ENCODE measurements at places on chromosomes 3 and 15.

GRCh38 chr15:98266295-98266694 lies 305.8 kb downstream of the ARRDC4 start:
- no peak for DNase-seq

DNA sequence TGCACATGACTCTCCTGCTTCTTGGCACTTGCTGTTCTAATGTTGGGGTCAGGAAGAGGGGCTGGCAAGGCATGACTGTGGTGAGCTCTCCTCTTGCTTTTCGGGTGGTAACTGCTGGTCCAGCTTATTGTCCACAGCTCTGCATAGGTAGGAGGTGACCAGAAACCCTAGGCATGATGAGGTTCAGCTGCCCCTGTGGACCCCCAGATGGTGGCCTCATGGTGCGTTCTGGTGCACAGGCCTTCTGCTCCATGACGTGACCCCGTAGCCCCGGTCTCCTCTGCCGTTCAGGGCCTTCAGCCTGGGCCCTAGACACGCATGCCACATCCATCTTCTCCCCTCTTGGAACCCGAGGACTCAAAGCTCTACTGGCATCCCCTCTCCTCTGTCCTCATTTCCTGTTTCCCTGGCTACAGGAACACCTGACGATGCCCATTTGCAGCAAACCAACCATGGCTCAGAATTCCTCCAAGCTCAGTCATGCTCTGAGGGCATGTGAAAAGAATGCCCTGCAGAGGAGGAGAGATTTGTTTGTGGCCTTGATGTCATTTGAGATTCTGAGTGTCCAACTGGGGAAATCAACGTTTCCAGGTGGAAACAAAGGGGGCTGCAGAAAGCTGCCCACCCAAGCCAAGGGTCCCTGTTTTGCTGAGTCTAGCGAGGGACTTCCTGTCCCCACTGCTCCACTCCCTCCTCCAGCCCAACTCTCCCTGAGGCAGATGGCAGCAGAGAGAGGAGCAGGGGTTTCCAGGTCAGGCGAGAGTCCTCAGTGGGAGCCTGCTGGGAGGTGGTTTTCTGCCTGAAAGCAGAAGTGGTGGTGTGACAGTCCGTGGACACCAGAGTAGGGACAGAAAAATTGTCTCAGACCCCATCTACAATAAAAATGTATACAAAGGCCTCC lies 198.7 kb upstream of the LYSMD4 start:
- no peak for DNase-seq

DNA sequence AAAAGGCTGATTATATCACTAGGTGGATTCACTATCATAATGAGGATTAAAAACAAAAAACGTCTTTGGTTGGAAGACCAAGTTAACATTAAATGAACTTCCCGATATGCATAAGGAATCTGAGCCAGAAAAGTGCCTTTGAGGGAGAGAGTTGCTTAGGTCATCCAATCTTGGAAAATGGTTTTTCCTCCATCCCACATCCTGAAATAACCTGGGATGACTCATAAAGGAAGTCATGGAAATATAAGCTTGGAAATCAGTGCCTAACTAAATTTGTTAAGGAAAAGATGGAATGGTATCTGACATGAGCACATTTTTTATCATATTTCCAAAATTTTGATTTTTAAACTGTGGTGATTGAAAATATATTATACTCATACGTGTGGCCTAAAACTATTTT lies 66.0 kb downstream of the KBTBD8 start:
- DNase-seq, result no peak

- no peak for DNase-seq
Measured at GRCh38 chr3:4234889-4235288, 68.3 kb upstream of the SETMAR start.

GRCh38 chr15:85611361-85611760 lies 183.4 kb downstream of the KLHL25 start:
- no peak for DNase-seq

DNA sequence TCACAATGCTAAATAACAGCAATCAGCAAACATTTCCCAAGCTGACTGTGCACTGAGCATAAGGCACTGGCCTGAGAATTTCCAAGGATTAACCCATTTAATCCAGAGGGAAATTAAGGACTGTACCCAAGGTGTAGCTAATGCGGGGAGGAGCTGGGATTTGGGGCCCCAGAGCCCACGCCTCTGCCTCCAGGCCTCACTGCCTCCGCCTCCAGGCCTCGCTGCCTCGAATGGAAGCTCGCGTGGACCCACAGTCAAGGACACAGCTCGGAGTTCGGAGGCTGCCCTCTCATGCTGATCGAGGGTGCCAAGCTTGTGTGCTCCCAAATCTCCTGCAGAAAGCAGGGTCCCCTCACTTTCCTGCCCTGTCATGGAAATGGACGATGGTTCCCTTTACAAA lies 76.5 kb upstream of the SNRPA1 start:
- DNase-seq, result no peak

DNA sequence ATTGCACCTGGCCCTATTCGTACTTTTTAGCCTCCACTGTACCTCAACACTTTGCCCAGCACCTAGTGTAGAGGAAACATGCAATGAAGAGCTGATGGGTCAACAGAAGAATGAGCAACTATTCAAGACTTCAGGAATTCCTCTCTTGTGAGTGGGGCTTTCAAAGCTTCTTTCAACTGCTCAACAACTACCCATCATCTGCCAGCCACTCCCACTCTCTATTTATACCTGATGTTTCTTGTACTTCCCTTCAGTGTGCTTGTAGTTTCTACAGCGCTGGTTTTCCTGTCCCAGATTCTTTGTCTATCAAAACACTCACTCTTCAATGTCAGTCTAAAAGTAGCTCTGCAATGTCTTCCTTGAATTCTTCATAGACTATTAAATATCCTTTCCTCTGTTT lies 168.3 kb upstream of the LPP start:
- no peak for DNase-seq

- DNase-seq, result no peak
Measured at GRCh38 chr15:57957113-57957512, 108.4 kb downstream of the ALDH1A2 start.

- DNase-seq, result no peak
Measured at GRCh38 chr3:16334909-16335308, 69.9 kb downstream of the OXNAD1 start.

GRCh38 chr3:176861137-176861536 lies 336.1 kb downstream of the TBL1XR1 start:
- DNase-seq, result no peak

DNA sequence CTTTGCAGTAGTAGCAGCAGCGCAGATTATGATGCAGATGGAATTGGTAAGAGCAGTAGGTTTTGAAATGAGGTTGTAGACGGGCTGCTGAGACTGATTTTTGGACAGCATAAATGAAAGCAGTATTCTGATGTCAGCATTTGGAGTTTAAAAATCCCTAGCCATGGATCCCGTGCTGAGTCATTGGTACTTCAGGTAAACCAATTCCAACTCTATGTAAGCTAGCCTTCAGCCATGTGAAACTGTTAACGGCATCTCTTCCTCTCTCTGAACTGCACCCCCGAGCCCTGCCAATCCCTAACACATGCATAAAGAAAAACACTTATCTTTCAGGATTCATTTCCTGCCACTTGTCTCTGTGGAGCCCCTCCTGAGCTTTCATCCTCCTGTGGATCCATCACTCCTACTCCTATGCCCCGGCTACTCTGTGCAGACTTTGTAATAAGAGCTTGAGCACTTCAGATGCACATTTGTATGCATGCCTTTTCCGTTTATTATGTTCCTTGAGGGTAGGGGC lies 119.0 kb downstream of the AKAP13 start:
- DNase-seq, result no peak

GRCh38 chr15:63070681-63071129 lies 28.2 kb downstream of the TPM1 start:
- DNase-seq, result no peak

DNA sequence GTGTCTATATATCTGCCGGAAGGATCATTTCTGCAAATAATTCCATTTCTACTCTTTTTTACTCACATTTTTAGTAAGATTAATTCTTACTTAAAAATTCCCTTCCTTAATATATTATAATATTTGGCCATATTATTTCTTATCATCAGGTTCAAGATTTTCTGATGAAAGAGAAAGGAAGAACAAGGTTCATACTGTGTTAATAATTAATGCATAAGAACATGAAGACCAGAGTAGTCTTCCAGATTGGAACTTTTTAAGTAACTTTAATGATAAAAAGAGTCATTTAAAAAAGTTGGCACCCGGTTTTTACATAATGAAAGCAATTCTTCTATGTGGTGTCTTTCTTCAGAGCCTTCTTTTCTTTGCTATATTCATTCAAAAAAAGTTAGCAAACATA lies 590 bp downstream of the ACKR4 start:
- DNase-seq, result no peak

GRCh38 chr3:35757991-35758757 lies 118.8 kb downstream of the ARPP21 start:
- DNase-seq, result no peak

GRCh38 chr3:37279236-37279635 lies 104.9 kb upstream of the LRRFIP2 start:
- DNase-seq, result no peak

DNA sequence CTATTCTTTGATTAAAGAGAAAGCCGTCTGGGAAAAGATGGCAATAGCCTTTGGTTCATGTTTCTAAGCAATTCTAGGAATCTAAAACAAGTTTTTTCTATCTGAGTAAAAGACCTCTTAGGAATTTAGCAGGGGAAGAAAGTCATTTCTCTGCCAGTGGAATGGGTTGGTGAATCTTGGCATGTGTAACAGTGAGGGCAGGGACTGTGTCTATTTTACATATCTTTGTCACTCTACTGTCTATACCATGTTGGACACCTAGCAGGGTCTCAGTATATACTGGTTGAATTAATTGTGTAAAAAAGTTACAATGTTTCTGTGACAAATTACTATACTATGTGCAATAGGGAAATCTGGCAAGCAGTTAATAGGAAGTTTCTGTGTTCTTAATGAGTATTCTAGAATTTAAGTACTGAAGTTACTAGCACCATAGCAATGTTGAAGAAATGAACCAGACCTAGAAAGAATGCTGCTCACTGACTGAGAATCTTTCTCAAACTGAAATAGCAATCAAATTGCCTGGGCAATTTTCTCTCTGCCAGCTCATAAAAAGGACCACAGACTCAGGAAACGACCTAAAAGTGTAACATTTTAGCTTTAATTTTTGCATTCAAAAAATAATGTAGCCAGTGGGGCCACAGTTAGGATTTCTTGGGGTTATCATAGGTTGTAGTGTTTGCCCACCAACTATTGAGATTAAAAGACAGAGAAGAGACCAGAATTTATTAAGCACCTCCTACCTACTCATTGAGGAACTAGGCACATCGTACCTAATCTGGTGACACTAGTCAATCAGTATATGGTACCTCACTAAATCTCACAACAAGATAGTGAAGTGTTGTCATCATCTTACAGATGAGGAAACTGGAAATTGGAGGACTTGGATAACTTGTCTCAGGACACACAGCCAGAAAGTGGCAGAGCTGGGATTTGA lies 56.2 kb upstream of the LEKR1 start:
- DNase-seq, result peak; percentile 21

Data from T-helper 1 cell (primary cell).